ENCODE measurements at places on chromosomes 11 and 22. TPM values are rescaled to one million over a fixed set of nuclear protein-coding genes. Genes with fewer than 3 reads are reported as not detected.

Gene MAPK12
- 86.7 TPM for total RNA-seq

Gene ALX4
- total RNA-seq = not detected

Gene C11orf97
- total RNA-seq = not detected

Gene KCNJ4
- total RNA-seq = not detected

Gene TEX54
- not detected for total RNA-seq

Gene RFPL1
- not detected for total RNA-seq

Gene MMP13
- total RNA-seq = not detected
